ENCODE measurements at places on chromosomes 5 and 9.

DNA sequence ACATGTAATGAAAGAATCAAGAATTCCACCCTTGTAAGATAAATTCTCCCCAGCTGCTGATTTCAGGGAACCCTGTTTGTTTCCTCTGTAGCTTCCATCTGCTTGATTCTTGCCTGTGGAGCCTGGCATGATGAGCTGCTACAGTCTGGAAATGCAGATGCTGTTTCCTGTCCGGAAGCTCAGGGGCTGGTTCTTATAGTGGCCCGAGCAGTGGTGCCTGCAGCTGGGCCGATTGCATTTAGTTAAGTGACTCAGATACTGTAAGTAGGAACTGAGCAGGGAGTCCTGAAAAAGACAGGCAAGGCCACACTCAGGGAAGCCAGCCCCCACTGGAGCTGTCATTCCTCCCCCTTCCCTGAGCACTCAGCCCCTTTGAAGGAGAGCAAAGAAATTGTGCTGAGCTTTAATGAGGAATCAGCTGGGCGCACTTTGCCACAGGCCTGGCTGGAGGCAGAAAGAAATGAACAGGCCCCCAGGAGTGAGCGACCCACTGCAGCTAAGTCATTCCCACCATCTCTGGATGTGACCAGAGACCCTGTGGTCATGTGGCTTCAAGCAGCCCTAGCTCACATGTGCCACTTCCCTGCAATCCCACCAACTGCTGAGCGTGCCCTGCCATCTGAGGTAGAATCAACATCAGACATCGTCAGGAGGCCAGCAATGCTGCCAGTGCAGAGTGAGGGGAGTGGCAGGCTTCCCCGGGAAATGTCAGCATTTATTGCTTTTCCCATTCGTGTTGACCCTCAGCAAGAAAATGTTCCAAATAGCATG lies 206.0 kb upstream of the WWC1 start:
- no peak for DNase-seq

- no peak for DNase-seq
Measured at GRCh38 chr9:102035929-102036328, 297.5 kb upstream of the GRIN3A start.

DNA sequence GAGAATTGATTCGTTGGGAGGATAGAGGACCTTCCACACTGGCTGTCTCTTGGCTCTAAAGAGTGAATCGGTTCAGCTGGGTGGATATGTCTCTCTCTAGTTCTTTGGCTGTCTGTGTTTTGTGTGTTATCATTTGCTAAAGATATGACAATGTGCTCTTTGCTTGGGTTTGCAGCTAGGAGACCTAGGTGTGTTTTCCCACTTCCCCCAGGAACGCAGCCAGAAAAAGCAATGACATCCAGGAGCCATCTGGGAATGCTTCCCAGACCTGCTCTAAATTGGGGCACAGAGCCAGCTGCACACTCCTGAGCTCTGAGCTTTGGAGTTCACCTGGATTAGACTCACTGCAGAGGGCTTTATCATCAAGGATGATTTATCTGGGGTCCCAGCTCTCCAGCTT lies 12.8 kb upstream of the PDZD2 start:
- DNase-seq = no peak

DNA sequence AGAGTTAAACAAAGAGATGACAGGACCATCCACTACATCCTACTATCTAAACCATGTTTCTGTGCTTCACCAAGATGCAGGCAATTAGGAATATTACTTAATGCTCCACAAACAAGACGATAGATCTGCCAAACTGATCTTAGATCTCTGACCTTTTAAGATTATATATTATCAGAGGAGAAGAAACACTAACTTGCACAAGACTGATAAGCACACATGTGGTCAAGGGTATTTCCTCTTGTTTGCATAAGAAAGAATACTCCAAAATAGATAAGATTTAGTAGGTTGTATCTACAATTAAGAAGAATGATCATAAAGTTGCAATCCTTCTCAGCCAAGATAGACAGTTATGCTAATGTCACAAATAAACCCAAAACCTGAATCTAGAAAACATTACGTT lies 601.0 kb upstream of the ACO1 start:
- no peak for DNase-seq

DNA sequence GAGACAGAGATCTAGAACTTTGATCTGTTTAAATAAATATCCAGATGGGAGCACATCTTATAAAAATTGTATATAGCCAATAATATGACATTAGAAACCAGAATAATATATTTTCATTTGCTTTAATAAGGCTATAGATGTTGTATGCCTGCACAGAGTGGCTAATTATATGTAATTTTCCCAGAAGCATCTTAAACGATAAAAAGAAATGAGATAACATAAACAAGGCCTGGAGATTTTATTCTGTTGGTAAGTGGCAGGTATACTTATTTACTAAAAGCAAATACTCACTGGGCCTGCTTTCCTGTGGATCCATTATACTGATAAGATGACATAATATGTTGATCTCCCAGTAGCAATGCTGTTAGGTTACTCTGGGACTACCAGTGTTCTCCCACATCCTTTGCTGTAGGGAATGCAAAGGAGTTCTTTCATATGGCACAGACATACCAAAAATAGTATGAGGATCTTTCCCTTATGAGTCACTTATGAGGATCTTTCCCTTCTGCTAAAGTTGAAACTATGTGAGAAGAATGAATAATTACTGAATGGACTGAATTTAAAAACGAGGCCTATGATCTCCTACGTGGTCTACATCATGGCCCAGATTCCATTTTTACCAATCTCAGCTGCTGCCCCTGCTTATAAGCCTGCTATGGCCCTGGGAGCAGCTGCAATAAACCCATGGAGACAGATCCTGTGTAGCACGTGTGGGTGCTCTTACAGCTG lies 112.1 kb downstream of the NUDT12 start:
- no peak for DNase-seq

DNA sequence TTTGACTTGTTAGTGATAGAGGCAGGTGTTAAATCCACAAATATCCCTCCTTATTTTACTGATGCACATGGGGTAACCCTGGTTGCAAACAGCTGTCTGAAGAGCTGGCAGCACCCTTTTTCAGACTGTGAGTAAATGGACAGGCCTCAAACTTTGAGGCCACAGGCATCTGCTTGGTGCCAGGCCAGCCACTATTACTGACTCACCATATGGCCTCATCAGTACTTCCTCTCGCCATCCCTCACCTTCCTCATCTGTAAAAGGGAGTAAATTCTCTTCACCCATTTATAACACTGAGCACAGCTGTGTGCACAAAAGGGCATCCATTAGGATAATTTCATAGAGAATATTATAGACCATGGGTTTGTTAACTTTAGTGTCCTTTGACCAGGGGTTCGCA lies 11.9 kb upstream of the TNIP1 start:
- DNase-seq = no peak

DNA sequence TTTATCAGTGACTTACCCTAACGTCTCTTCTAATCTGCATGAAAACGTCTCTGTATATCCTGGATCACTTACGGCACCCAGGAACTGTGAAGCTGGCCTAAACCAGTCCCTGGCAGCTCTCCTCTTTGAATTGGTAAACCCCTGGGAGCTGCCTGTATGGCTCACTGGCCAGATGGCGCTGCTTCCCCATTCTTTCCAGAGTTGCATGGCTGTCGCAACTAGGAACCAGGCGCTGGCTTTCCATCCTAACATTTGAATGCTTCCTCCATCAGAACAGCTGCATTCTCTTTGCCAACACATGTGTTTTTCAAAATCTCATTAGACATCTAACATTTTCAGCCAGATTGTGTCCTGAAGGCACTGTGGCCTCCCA lies 8.0 kb upstream of the PCA3 start:
- DNase-seq = no peak

- no peak for DNase-seq
Measured at GRCh38 chr5:16740811-16741392, 124.1 kb upstream of the RETREG1 start.

DNA sequence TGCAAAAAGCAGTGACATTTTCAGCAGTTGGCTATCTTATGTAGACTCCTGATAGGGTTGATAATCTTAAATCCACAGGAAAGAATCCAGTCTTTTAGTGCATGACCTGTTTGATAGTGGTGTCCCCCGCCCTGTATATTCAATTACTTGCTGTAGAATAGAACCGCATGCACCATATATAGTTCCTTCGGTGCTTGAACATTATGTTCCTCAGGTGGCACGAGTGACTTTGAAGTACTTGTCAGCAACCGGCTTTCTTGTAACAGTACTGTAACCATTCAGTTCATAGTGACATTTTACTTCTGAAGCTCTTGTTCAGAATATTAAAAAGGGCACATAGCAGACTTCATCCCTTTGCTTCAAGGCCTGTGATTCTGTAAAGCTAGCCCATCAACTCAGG lies 163.2 kb upstream of the KLF9 start:
- DNase-seq = no peak

DNA sequence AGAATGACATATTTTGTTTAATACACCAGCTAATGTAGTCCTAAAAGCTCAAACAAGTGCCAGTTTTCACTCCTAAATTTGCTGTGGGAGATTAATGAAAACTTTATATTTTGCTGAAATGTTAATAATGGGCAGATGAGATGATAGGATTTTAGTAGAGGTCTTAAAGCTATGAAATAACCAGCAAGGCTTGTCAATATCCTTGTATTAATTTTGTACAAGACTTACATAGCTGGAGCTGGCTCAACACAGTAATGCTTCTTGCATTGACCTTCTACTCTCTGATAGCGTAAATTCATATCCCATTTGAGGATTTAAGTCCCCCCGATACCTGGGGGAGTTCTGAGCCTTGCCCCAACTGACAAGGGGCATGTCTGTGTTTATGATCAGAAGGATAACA lies 219.2 kb downstream of the MAPKAP1 start:
- no peak for DNase-seq

DNA sequence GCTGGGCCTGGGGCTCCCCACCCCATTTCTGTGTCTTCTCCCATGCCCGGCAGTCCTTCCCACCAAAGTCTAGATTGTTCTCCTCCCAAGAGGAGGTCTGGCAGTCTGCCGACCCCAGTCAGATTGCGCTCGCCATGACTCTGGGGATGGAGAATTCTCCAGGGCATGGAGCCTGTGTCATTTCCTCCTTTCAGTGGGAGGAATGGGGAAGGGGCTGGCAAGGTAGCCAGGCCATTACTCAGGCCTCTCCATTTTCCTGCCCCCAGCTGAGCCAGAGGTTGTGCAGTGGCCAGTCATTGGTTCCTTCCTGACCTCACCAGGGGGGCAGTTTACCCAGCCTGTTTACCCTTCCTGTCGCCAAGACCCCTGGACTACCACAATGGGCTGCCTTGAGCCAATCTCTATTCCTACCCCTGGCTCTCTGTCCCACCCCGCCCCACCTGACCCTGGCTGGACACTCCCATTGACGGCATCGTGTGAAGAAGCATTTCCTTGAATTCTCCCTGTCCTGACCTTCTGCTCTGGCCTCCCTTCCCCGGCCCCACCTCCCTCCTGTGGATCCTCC lies 628 bp downstream of the SYNPO start:
- DNase-seq = no peak

- DNase-seq = no peak
Measured at GRCh38 chr5:133704411-133704810, 92.1 kb upstream of the FSTL4 start.

DNA sequence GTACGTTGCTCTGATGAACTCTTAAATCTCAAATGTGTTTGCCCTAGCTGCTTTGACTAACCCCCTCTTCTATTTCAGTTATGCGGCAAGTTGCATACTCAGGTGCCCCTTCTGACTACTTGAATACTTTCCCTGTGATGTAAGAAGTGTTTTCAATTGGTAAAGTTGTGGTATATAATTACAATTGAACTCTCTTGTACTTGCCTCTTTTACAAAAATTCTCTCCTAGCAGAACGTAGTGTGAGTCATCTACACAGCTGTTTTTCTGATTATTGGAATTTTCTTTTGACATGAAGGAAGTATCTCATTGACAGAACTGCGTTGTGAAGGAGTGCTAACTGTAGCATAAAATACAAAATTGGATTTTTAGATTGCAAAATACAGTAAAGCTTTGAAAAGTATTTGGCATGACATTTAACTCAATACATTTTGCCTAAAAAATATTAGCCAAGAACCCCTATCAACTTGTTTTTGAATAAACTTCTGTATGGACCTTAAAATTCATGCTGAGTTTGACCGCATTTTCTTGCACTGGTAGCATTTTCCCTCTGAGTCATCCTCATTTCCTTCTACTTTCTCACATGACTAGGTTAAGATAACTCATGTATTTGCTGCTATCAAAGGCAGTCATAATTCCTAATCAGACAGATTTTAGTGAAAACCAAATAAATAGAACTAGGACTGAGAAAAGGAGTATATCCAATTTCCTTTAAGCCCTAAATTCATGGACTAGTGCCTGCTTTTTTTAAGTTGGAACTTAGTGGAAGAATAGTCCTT lies 6.3 kb downstream of the CRHBP start:
- no peak for DNase-seq

DNA sequence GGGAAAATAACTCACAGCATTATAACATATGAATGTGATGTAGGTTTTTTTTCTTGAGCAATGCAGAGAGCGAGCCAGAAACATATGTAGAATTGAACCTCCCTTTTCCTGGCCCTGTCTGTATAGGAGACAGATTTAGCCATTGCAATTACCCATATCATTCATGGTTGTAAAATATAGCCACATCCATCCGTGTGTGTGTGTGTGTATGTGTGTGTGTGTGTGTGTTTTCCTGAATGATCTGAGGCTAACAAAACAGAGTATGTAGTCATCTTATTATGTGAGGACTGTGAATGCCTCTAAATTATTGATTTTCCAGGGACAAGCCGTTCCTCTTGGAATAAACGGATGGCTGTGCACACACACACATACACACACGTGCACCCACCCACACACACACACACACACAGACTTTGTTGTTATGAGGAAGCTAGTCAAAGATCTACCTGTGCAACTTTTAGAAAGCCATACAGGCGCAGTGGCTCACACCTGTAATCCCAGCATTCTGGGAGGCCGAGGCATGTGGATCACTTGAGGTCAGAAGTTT lies 11.7 kb upstream of the DENND1A start:
- no peak for DNase-seq

DNA sequence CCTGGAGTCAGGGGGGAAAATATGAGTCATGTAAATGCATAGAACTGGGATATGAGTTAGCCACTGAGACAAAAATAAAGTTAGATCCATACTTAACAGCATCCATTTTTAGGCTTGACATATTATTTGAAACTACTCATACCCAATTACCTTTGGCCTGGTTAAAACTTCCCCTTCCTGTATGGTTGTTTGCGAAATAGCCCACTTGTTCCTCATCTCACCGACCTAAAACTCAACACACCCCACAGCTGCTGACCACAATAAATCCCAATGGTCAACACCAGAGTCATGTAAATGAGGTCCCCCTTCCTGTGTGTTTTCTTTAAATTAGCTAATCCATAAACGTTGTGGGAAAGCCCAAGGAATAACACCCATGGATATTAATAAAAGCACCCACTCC lies 55.2 kb upstream of the TMEM215 start:
- DNase-seq = no peak

DNA sequence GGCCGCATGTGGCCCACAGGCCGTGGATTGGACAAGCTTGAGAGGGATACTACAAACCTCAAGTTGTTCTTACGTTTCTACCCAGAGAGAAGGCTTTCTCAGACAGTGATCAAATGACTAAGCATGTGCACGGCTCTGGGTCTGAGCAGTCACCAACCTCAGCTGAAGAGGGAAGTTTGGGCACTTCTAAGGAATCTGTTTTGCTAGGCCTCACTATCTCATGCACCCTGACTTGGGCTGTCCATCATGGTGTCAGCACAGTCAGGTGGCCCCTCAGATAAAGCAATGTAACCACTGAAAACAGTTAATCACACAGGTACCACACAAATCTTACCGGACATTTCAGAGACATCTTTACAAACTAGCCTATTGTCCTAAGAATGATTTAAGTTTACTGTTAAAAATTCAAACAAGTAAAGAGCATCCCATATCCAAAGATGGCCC lies 24.6 kb downstream of the CSF2 start:
- no peak for DNase-seq

Measured in GM12892 (cell line).